Left ventricle myocardium superior (tissue), 1 donor: ENCODE measurements at places on chromosomes 6 and 20.

DNA sequence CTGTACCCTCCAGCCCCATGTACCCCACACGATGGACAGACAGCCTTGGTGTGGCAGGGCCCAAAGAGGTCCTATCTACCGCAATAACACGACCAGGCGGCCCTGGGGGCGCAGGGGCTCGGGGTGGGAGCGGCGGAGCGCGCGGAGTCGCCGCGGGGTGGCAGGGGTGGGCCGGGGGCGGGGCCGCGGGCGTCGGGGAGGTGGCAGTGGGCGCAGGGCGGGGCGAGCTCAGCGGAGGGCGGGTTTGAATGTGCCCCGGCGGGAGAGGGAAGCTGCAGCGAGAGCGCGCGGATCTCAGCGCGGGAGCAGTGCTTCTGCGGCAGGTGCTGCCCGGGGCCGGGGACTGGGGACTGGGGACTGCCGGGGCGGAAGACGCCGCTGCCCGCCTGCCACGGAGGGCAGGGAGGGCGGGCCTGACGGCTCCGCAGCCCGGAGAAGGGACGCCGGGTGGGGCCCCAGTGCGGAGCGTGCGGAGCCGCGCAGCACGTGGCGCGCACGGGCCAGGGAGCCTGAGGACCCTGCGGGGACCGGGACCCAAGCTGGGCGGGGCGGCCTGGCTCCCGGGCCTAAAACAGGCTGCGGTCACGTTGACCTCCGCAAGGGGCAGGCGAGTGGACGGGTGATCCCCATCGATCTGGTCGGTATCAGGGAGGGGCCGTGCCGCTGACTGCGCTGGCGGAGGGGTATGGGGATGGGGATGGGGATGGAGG, at the start of gene SLC29A1:
Gene SLC29A1 (plus strand): TSS at position 277 of the 710 bp plus-strand sequence. CDS start 3,719 bp downstream, outside the sequence.
- peak; percentile 92 for DNase-seq

DNA sequence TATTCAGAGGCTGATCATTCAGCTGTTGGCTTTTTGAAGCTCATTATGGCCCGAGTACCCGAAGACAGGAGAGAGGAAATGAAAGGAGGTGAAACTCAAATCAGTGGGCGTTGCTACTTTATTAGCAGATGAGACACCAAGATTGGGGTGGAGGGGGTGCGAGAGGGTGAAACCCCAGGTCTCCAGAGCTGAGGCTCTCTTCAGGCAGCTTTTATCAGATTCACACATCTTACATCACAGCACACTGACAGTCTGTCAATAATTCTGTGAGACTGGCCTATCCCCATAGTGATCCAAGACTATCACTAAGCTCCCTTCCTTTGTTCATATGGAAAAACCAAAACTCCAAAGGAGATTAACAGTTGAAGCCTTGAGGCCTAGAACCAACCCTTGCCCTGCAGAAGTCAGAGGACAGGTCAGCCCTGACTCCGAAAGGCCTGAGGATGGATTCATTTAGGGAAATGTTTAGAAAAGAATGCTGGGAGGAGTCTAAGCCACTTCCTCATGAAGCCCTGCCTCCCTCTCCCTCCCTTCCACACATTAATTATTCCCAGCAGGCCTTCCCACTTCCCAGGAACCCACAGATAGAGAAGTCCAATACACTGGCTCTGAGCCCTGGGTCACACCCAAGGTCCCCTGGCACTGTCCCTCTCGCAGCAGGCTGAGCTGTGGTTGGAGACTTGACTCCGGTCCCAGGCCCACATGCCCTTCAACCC, 23.2 kb downstream of the TRERF1 start:
- DNase-seq = peak; percentile 61

DNA sequence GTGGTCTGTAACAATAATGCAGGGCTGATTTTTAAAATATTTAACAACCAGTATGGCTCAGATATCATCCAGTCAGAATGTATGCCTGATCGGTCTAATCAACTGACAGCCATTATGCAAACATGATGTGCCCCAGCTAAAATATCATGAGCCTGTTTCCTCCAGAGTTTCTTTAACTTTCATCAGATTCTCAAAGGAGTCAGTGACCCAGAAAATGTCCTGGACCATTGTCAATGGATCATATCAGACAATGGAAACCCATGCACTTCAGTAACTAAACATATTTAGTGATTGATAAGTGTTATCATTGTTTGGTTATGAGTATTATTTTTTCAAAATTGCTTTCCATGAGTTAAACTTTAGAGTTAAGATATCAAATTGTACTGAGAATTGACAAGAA, 173.5 kb downstream of the LMBRD1 start:
- no peak for DNase-seq

GRCh38 chr6:134956032-134956431, 6.1 kb upstream of the ALDH8A1 start:
- DNase-seq = no peak

DNA sequence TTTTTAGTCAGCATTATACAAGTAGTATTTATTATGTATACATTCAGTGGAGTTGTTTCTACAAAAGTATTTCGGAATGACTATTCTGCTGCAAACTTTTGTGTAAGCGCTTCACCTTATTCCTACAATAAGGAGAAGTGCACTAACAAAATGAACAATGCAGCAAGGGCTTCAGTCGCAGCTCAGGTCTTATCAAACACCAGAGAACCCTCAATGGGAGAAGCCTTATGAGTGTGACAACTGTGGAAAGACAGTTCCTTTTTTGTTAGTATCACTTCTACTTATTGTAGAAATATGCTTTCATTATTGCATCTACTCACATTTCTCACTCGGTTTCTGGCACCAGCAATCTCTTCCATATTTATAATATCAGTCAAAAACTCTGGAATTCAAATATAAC, 18.8 kb downstream of the ZKSCAN3 start:
- no peak for DNase-seq

- peak; percentile 85 for DNase-seq
These were observed 119.4 kb downstream of the JARID2 start for GRCh38 chr6:15365273-15365687.

DNA sequence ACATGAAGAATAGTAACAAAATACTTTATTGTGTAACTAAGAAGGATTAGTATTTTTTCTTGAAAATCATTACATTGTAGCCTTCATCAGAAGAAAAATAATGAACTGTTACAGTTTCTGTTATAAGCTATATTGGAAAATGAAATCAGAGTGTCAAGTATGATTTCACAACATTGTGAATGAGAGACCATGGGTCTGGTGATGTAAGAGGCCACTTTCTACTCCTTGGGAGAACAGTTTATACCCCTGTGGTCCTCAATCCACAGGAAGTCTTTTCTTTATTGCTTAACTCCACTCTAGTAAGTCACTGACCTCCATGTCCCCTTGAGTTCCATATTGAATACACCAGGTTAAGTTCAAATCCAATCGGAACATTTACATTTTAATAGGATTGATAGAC, 218.7 kb upstream of the FERMT1 start:
- DNase-seq = no peak
